Mucosa of gallbladder (tissue), 1 donor: ENCODE measurements at places on chromosomes 7 and 10.
A peak's percentile ranks its signal among the peaks of the same experiment; 100 is the strongest.

DNA sequence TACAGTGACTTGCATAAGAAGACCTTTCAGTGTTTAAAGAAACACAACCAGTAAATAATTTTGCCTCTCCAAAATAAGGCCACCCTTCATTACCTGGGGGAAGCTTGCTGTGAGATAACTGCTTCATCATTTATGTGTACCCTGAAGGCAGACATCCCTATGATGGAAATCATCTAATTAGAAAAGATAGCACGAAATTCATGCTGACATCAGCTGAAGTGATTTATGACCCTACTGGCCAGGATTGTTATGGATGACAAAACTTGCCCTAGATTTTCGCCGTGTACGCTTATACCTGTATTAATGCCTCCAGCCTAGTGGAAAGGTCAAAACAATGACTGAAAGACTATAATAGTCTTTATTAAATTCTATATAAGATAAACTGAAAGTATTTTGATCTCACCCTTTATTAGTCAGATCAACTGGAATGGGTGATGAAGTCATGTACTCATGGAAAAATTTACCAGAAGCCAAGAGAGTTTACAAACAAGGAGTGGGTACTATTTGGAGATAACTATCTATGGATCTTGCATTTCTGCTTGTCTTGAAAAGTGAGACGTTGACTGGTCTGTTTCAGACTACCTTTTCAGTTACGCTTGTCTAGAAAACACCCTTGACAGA lies 114.2 kb downstream of the PPP1R3A start:
- no peak for DNase-seq

GRCh38 chr7:29167721-29168120 lies 21.4 kb upstream of the CPVL start:
- DNase-seq, result no peak

GRCh38 chr7:96127746-96128145 lies 194.2 kb downstream of the SLC25A13 start:
- DNase-seq, result no peak

GRCh38 chr7:111735661-111736551 lies 173.6 kb upstream of the IMMP2L start:
- peak; percentile 64 for DNase-seq

GRCh38 chr10:122325235-122325634 lies 49.3 kb upstream of the PLEKHA1 start:
- DNase-seq, result no peak

- no peak for DNase-seq
Measured at GRCh38 chr7:141992156-141992555, 3.5 kb upstream of the MGAM start.

DNA sequence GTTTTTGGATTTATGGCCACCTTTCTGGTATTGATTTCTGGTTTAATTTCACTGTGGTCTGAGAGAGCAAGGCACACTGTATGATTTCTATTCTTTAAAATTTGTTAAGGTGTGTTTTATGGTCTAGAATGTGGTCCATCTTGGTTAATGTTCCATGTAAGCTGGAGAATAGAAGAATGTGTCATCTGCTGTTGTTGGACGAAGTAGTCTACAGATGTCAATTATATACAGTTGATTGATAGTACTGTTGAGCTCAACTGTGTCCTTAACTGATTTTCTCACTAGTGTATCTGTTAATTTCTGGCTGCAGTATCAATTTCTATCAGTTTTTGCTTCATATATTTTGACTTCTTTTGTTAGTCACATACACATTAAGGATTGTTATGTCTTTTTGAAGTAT lies 127.1 kb downstream of the MLLT10 start:
- no peak for DNase-seq

GRCh38 chr10:48456808-48457761 lies 147.8 kb downstream of the ARHGAP22 start:
- DNase-seq, result no peak

DNA sequence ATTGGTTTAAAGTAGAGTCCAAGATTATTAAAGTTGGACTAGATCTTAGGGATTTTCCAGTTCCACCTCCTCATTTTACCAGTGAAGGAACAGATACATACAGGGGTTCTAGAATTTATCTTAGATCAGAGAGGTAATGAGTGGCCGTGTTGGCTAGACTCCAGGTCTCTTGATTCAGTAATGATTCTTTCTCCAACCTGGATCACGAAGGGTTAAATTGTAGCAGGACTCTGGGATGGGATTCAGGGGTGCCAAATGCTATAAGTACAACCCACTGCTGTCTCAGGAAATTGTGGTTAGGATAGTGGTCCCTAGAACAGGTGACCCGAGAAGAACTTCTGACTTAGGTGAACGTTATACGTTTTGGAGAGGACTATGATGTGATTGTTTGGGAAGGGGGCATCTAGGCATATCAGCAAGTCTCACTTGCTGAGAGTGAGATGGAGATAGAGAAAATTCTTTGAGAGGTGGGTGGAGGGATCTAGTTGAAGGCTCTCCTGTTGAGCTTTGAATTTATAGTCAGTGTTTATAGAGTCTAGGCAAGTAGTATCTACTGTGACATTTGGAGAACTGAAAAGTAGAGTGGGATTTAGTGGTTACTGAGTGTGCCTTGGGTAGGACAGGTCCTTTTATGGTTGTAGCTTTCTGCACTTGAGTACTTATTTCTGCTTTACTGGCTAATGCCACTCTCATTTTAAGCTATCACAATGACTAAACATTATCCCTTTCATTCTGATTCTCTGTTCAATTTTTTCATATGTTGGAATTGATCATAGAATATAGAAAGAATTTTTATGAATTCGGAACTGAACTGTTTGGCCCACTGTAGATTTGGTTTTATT lies 58.3 kb downstream of the ST7 start:
- no peak for DNase-seq

DNA sequence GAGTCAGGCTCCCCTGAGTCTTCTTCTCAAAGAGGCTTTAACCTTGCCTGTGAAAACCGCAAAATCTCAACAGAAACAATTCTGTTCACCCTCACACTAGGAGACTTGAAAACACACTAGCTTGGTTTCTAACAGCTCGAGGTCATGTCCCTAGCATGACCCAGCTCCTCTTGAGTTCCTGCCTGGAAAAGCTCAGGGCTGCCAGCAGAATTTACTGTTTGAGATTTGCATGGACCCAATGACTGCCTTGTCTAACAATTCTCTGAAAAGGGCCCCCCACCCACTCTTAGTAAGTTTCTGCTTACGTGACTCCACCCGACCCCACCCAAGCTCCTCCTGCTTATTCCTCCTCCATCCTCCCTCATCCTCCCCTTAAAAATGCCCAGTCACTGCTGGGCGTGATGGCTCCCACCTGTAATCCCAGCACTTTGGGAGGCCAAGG lies 85.1 kb upstream of the KMT2C start:
- DNase-seq, result no peak

DNA sequence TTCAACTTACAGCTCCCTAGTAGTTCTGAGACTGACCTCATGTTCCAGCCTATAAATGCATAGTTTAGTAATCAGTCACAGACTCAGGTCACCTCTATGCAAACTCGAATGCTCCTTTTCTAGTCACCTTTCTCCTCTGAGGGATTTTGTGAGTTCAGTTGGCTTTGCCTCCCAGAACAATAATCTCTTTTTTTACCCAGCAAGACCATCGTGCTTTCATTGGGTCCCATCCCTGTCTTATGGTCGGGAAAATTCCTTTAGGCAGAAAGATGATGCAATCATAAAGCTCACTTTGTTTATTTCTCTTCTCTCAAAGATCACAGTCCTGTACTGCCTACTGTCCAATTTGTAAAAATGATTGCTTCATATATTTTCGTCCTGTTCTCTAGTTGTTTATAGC lies 38.4 kb downstream of the TWIST1 start:
- no peak for DNase-seq

DNA sequence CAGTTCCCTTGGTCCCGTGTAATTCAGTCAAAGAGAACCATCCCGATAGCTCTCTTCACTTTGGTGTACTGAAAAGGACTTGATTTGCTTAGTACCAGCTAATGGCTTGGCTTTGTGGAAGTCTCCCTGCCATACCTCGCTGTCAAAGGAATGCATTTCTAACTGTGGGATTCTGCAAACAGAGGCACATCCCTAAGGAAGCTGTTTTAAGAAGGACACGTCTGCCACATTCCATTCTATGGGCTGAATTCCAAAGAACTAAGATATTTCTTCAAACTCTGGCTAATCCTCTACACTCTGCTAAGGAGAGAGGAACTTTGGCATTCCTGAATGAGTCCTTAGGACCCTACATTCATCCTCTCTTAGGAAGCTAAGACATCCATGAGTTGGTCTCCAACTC lies 327.9 kb downstream of the SFMBT2 start:
- no peak for DNase-seq

DNA sequence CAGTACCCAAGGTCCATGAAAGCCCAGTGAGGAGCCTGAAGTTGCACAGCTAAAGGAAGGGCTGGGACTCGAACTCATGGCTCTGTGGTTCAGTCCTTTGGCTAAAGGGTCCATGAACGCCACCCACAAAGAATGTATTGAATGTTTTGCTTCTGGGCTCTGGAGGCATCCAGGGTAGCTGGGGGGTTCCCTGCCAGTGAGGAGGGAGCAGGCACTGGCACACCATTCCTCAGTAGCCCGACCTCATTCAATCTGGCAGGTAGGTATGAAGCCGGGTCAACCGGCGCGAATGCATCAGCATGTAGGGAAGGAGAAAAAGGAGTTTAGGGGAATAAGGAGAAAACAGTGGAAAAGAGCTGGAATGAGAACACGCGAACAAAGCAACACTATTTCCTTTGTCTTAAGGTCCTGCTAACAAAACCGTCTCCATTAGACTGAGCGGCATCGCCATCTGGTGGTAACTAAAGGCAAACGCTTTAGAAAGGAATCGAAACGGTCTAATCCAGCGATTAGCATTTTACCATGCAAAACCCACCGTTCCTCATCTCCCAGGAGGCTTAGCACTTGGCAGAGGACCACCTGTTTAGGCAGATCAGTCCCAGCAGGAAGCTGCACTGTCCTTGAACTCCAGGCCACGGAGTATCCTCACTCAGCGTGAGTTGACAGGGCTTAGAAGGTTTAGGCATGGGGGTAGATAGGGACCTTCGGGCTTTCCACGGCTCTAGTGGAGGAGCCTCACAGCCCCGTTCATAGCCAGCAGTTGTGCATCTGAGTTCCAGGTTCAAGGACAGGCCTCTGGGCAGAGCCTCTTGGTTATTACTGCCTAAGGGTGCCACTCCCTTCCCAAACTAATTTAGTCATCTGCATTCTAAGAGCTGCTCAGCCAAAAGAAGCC lies 122.8 kb downstream of the UBE2H start:
- peak; percentile 69 for DNase-seq

- no peak for DNase-seq
Measured at GRCh38 chr10:128095753-128096469, 30.3 kb downstream of the MKI67 start.

- DNase-seq, result peak; percentile 45
Measured at GRCh38 chr7:97342512-97342911, 225.0 kb downstream of the SDHAF3 start.

GRCh38 chr7:156309016-156309620 lies 331.5 kb upstream of the RNF32 start:
- DNase-seq, result no peak
